ENCODE measurements at places on chromosomes 11 and 22.

DNA sequence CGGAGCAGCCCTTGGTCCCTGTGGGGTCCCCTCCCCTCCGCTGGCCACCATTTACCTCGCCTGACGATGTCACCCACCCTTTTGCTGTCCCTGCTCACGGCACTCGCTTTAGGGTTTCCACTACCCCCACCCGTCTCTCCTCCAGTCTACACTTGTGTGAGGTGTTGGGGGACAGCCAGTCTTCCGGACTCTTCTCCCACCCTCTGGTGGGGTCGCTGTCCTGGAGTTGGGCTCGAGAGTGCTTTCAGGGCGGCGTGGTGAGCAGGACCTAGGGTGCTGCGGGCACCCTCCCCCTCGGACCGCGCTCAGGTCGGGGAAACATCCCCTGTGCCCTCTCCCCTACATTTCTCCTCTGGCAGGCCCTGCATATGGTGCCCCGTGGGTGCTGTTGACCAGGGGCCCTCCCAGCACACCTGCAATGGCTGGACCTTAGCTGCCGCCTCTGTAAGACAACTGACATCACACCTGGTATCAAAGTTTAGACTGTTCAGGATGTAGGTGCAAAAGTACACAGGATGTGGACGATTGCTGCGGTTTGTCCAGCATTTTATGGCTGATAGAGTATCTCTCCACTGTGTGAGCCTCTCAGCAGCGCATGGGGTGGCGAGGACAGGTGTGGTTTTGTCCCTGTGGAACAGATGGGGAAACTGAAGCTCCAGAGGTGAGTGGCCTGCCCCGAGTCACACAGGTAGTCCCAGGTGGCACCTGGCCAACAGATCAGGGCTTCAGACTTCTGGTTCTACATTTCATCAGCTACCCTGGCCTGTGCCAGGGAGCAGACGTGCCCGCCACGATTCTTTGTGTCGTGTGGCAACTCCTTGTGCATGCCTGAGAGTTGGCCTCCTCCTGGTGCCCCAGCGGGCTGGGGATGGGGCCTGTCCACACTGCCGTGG, 1.2 kb downstream of the GRK2 start:
- no peak for DNase-seq

DNA sequence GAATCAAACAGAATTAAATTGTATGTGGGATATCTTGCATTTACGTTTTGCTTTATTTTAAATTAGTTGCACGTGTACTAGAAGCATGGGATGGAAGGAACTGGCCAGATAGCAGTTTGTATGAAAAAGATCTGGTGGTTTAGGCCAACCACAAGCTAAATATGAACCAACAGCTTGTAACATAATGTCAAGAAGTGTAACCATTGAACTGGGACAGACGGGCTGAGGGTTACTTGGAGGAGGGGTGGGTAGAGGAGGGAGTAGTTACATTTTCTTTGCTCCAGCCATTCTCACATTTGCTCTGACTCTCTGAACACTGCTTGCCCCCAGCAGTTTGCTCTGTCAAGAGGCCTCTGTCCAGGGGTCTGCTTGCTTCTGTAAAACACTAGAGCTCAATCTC, 31.7 kb upstream of the CXCR5 start:
- no peak for DNase-seq

DNA sequence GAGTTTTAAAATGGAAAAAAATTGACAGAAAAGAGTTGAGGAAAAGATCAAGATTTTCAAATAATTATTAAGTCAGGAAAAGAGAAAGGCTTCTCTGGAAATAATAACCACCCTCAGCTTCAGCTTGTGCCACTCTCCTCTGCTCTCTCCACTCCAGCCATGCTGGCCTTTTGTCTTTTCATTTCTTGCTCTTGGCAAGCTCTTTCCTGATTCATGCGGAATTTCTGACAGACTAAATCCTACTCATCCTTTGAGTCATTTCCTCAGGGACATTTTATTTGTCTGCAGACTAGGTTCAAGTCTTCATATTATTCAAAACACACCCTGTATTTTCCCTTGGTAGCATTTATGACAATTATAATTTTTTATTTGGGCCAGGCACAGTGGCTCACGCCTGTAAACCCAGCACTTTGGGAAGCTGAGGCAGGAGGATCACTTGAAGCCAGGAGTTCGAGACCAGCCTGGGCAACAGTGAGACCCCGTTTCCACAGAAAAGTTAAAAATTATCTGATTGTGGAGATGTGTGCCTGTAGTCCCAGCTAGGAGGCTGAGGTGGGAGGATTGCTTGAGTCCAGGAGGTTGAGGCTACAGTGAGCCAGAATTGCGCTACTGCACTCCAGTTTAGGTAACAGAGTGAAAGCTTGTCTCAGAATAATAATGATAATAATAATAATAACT, 7.8 kb upstream of the P4HA3 start:
- no peak for DNase-seq

DNA sequence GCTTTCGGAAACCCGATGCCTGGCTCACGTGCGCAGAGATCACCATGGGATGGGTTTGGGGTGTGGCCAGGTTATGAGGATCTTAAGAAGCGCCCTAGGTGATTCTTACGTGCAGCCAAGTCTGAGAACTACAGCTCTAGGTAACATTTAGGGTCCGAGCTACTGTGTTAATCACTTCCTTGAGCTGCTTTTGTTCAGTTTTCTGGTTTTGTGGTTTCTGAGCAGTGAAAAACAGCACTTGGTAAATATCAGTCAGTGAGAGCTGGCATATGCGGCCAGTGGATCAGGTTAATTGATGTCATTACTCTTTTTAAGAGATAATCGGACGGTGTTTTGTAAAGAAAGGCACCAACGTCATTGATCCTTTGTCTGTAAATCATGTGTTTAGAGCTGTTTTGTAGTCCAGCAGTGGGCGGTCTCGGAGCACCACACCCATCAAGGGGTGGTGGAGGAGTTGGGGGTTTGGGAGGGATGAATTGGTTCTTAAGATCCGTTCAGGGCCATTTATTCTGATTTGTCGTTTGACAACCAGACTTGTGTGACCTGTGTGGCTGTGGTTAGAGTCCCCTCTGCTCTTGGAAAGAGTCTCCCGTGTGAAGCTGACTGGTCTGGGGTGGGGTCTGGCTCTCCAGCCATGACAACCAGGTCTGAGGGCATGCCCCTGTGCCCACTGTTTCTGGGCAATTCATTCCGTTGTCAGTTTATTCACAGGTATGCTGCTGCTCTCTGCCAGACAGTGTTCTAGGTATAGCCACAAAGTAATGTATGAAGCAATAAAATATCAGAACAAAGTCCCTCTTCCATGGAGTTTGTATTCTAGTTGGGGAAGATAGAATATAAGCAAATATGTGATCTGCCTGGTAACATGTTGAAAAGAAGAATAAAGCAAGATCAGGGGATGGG, 61.9 kb upstream of the SORL1-AS1 start:
- DNase-seq: no peak

- no peak for DNase-seq
Observed at GRCh38 chr11:69320756-69321741, 27.1 kb downstream of the MYEOV start.

- DNase-seq: peak; percentile 35
Observed at GRCh38 chr22:16917144-16918003, 90.6 kb downstream of the GAB4 start.

- no peak for DNase-seq
Observed at GRCh38 chr22:45977003-45977411, at the start of gene WNT7B. WNT7B (minus strand) TSS chr22:45977162; CDS start chr22:45976754, 408 bp downstream.

GRCh38 chr22:46848197-46848596, 85.7 kb downstream of the TBC1D22A start:
- no peak for DNase-seq

DNA sequence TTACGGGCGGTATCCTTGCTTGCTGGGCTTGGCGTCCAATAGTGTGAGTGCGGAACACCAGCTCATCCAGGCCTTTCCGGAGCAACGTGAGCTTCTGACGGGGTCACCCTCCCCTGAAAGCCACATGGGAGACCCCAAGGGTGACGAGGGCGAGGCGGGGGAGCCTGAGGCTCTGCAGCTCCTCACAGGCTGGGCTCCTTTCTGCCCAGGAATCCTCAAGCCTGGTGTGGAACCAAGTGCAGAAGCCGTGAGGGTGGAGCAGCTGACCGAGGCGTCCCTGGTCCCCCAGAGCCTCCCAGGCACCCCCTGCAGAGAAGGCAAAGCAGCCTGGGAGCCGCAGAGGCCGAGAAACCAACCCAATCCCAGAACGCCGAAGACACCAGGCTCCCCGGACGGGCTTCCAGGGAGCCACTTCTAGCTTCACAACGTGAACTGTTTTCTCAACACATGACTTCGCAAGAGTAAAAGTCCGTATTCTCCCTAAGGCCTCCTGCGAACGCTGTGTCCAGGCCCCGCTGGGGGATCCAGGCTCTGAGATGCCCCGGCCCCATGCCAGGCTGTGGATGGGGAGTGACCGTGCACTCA, 530.3 kb downstream of the BRD1 start:
- no peak for DNase-seq

DNA sequence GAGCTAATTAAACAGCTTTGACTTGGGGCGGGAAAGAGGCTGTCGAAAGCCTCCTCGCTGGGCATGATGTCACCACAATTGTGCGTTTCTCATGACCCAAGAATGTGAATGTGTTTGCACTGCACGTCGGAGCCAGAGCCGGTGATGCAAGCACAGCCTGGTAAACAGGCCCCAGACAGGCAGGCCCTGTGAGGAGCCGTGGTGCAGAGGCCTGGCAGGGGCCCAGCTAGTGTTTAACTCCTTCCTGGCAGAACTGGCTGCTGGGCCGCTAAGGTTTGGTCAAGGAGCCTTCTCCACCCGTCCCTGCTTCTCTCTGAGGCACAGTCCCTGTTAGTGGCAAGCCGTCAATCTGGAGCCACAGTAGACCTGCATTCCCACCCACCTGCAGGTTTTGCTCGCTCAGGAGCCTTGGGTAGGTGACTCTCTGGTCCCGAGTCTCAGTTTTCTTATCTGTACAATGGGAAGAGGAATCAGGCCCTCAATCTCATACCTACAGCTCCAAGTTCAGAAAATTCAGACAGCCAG, 25.4 kb upstream of the SMTN start:
- no peak for DNase-seq

DNA sequence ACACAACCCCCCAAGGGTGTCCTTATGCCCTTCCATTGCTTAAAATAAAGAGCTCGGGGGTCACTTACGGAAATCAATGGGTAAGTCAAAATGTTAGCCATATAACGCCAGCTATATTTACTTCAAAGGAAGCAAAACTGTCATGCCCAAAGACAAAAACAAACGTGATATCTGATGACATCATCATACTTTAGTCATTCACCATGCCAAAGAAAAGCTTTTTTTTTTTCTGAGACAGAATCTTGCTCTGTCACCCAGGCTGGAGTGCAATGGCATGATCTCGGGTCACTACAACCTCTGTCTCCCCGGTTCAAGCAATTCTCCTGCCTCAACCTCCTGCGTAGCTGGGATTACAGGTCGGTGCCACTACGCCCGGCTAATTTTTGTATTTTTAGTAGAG, 47.7 kb upstream of the SC5D start:
- no peak for DNase-seq

Measured in stimulated activated CD8-positive, alpha-beta memory T cell treated with anti-CD3 and anti-CD28 coated beads, Interleukin-4, amount 100 ng/mL, for 1 hour (primary cell).